ENCODE measurements at places on chromosomes 1 and 21.

- DNase-seq = no peak
Measured at GRCh38 chr21:45410151-45410864, 5.3 kb downstream of the COL18A1 start.

DNA sequence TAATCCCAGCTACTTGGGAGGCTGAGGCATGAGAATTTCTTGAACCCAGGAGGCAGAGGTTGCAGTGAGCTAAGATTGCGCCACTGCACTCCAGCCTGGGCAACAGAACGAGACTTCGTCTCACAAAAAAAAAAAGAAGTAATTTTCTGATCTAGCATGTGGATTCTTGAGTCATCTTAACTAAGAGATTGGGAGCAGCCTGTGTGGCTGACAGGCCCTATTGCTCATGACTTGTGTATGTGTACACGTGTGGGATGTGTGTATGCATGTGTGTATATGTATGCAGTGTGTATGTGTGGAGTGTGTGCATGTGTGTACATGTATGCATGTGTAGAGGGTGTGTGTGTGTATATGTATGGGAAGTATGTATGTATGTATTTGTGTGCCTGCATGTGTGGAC is 29.5 kb downstream of the DOP1B start:
- no peak for DNase-seq

- no peak for DNase-seq
Measured at GRCh38 chr1:45345014-45345413, 4.8 kb upstream of the MUTYH start.

DNA sequence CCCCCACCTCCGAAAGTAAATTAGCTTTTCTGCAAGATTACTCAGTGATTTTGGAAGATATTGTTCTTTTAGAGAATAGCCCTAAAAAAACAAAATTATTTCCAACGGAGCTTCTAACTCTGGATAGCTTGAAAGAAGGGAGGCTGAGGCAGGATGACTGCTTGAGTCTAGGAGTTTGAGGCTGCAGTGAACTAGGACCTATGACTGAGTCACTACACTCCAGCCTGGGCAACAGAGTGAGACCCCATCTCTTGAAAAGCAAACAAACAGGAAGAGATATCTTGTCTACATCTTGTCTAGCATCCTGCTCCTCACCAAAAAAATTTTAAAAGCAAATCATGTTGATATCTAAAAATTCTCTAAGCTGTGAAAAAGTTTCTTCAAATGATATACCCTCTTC is 42.2 kb upstream of the CPLANE2 start:
- DNase-seq = no peak

DNA sequence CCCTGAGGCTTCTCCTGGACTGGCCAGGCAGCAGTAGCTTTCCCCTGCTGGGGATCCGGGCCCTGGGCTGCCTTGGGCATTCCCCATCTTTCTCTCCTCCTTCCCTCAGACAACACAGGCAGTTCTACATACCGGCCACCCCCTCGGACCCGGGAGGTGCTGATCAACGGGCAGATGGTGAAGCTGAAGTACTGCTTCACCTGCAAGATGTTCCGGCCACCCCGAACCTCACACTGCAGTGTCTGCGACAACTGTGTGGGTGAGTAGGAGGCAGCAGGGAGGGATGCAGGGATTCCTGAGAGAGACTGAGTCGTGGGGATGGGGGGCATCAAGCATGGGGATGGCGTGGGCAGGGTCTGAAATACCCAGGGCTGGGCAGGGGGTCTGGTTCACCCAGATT is 14.4 kb upstream of the SFN start:
- no peak for DNase-seq

- DNase-seq = no peak
Measured at GRCh38 chr1:11311816-11312755, 39.1 kb downstream of the UBIAD1 start.

DNA sequence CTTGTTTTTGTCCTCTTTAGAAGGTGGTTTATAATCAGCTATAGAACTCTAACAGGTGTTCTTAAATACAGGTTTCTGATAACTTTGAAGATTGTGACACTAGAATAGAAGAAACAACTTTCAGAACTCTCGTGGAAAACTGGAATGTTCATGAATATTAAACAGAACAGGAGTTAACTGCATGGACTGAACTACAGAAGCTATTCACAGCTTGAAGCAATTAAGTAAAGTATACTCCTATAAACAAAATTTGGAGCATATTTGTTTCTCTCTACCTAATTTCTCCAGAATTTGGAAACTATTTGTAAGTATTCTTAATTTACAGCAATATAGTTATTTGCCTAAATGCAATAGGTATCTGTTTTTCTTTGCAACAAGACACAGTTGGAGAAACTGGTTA is 824.8 kb downstream of the ADGRL2 start:
- DNase-seq = no peak

- no peak for DNase-seq
Measured at GRCh38 chr1:65423884-65424572, 3.6 kb downstream of the LEPR start.

- DNase-seq = no peak
Measured at GRCh38 chr21:32137931-32138330, 140.9 kb downstream of the MIS18A start.

- no peak for DNase-seq
Measured at GRCh38 chr1:228391411-228392020, 15.1 kb downstream of the TRIM11 start.

- DNase-seq = no peak
Measured at GRCh38 chr1:113890816-113891215, 3.4 kb upstream of the BCL2L15 start.

DNA sequence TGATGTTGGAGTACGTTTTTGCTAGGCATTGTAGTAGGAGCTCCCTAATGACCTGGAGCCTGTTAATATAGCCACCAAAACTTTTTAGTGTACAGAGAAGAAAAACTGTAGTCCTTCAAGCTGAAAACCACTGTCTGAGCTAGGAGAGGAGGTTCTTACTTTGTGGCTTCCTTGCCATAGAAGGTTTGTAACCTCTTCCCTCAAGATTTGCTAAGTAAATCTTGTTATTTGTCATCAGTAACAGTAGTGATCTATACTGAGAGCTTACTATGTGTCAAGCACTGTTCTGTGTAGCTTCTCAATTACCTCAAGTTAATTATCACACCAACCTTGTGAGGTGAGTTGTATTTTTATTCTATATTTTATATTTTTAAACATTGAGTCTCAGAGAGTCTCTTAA is 21.2 kb upstream of the LRRC8C start:
- no peak for DNase-seq

- peak; percentile 15 for DNase-seq
Measured at GRCh38 chr1:32612189-32612881, 38.0 kb downstream of the ZBTB8OS start.

GRCh38 chr21:33825915-33826314 is 89.7 kb downstream of the ATP5PO start:
- peak; percentile 10 for DNase-seq

DNA sequence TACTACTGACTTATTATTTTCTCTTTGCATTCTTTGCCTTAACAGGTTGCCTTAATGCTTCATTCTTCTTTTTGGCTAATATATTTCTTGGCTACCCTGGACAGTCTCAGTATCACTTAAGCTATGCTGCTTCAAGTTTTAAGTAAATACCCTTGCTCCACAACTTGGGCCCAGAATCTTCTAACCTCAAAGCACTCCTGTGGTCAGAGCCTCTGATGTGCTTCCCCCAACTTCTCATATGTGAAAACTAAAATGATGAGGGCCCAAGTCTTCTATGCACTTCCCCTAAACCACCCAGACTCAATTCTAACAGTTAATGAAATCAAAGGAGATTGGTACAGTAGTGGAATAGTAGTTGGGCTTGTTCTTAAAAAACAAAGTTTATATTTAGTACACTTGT is 314.1 kb downstream of the PLPP3 start:
- no peak for DNase-seq

DNA sequence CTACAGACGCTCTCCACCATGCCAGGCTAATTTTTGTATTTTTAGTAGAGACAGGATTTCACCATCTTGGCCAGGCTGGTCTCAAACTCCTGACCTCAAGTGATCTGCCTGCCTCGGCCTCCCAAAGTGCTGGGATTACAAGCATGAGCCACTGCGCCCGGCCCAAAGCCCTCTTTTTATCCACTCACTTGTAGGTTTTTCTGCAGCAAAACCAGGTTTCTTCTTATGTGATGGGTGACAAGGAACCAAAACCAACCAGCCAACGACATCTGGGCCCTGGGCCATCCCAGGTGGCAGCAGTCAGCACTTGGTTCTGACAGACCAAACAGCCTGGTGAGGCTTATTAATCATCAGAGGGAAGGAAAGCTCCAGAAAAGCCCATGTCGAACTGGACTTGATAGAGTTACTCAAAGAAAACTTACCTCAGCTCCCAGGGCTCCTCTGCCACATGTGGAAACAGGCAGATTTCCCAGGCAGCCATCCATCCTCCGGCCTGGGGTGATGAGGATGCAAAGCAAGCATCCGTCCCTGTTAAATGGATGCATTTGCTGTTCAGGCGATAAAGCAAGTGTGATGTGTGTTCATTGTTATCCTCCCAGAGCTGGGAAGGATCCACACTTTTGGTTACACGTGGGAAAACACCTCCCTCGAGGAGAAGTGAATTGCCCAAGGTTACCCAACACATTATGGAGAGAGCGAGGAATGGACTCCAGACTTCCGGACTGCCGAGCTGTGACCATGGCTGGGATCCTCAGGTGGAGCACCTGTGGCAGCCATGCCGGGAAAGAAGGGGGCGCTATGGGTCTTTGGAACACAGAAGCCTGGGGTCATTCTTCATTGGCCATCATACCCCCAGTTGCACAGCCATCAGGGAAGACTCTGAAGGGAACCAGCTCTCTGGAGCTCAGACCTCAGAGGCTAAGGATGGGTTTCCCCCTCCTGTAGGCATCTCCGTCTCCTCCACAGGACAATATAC is 118.8 kb downstream of the HUNK start:
- no peak for DNase-seq

GRCh38 chr1:48978413-48978812 is 201.7 kb upstream of the BEND5 start:
- DNase-seq = no peak

- no peak for DNase-seq
Measured at GRCh38 chr1:113783254-113784103, 24.2 kb upstream of the PHTF1 start.

DNA sequence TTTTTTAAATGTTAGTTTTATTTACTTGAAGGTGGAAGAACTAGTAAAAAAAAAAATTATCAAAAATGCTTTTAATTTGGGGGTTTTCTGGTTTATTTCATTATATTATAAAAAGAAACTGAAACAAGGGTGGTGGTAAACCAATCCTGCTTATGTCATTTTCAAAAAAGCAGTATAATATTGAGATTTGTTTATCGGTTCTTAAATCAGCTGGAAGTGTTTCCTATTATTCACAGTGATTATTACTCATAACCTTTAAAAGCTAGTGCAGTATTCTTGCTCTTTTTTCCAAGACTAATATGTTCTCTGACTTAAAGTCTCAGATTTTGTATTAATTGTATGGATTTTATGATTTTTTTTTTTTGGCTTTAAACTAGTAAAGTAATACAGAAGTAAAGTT is 5.4 kb upstream of the LRRC40 start:
- no peak for DNase-seq

DNA sequence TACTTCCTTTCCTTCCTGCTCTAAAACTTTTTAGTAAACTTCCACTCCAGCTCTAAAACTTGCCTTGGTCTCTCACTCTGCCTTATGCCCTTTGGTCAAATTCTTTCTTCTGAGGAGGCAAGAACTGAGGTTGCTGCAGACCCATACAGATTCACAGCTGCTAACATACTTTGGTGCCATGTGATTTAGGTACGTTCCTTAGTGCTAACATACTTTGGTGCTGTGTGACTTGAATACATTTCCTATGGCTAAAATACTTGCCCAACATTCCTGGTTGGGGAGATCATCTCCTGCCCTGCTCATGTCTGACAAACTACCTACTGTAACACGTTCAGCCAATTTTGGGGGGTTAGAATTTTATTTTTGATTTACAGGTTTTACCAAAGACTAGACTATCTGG is 6.8 kb upstream of the ZBTB40 start:
- no peak for DNase-seq

- DNase-seq = peak; percentile 34
Measured at GRCh38 chr1:48493970-48494769, 22.2 kb upstream of the SPATA6 start.

DNA sequence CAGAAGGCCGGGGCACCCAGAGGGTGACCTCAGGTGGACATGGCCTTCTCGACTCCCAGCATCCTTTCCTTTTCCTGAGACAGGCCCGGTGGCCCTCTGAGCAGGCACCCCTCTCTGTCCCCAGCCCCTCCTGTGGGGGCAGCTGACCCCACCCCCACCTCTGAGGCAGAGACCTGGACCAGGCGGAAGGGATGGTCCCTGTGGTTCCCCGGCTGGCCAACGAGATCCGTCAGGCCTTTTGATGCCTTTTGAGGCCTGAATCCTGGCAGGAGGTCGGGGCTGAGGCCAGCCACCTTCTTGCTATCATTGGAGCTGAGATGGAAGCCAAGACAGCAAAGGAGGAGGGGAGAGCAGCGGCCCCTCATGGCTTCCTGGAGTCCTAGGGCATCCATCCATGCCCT is 50.2 kb upstream of the ACTRT2 start:
- DNase-seq = no peak

GRCh38 chr1:199287647-199288046 is 648.8 kb downstream of the PTPRC start:
- no peak for DNase-seq

- no peak for DNase-seq
Measured at GRCh38 chr21:42685036-42685435, 31.6 kb downstream of the PDE9A start.

DNA sequence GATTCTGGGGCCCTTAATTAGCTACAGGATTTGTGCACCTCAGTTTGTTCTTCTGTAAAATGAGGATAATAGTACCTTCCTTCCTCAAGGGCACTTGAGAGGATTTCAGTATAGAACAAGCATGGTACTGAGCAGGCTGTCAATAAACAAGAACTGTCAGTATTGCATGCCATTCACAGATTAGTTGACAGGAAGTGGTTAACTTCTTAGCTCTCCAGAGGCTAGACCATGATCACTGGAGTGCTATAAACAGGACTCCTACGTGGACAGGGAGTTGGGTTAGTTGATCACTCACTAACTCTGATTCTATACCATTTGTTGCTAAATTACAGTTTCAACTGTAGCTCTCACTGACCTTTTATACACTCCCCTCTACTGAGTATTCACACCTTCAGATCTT is 126.2 kb upstream of the DAB1 start:
- DNase-seq = no peak

GRCh38 chr1:77282187-77282865 is 507 bp downstream of the AK5 start:
- no peak for DNase-seq

DNA sequence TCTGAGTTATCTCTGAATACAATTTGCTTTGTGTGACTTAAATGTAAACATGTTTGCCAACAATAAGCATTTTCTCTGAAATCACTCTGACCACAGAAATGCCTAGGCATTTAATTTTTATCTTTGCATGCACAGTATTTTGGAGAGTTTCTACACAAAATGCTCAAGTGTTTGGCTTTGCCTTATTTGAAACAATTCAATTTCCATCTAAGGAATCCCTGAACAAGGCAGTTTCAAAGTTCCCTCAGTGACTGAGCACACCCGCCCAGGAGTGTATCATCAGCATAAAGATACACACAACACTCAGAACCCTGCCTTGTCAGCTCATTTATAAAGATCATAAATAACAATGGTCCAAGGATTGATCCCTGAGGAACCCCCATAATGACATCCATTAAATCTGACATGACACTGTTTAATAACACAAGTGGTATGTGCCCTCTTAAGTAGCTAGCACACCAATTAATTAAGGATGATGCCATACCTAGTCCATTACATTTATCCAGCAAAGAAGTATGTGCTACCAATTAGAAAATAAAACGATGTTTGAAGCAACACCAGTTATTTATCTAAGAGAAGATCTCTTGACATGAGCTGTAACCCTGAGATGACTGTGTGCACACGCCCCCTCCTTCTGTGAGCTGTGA is 585.8 kb downstream of the ADGRL2 start:
- no peak for DNase-seq
